ENCODE measurements at places on chromosomes 6 and 20.

GRCh38 chr20:58625585-58625984 lies 25.5 kb upstream of the STX16 start:
- no peak for DNase-seq

GRCh38 chr6:37783856-37784584 lies 35.5 kb upstream of the ZFAND3 start:
- no peak for DNase-seq

DNA sequence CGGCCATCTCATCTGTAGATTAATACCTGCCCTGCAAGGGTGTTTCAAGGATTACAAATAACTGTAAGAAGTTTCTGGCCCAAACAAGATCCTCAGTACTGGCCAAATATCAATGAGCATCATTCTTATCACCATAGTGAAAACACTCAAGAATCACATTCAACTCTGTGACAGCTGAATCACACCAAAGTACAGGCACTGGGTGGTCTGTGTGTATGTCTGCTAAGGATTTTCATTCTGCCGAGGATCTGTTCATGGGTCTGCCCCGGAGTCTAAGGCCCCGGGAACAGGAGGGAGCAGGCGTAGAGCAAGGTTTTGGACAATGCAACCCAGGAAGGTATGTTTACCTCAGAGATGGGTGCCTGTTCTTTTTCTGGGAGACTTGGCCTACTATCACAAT lies 110.5 kb downstream of the TRERF1 start:
- no peak for DNase-seq

GRCh38 chr20:34369265-34369664 lies 6.2 kb downstream of the ITCH start:
- no peak for DNase-seq

- DNase-seq, result no peak
Observed at GRCh38 chr6:13480631-13481501, 6.5 kb downstream of the GFOD1 start.

DNA sequence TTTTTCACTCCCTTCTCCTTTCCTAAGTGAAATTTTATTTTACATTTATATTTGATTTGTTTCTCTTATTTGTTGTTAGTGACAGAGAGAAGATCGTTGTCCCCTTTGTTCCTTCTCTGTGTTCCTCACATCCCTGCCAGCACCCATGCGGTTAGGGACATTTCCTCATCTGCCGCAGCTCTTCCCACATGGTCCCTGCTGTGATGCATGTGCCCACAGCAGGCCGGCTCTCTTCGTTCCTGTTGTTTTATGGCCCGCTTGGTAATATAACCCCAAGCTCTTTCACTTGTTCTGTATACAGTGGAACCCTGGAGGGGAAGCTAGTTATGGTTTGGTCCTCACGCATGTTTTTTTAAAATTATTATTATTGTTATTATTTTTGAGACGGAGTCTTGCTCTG lies 23.6 kb downstream of the DTD1 start:
- no peak for DNase-seq

GRCh38 chr6:111972745-111973117 lies 81.2 kb upstream of the CCN6 start:
- no peak for DNase-seq

- no peak for DNase-seq
Observed at GRCh38 chr20:824916-825315, 8.6 kb upstream of the FAM110A start.

- DNase-seq, result no peak
Observed at GRCh38 chr6:125793863-125794262, 3.1 kb downstream of the NCOA7 start.

GRCh38 chr6:100479179-100480035 lies 14.7 kb upstream of the SIM1 start:
- no peak for DNase-seq

GRCh38 chr6:42696526-42697267 lies 25.7 kb downstream of the PRPH2 start:
- DNase-seq, result no peak

GRCh38 chr6:151285122-151285521 lies 45.4 kb downstream of the AKAP12 start:
- DNase-seq, result no peak

DNA sequence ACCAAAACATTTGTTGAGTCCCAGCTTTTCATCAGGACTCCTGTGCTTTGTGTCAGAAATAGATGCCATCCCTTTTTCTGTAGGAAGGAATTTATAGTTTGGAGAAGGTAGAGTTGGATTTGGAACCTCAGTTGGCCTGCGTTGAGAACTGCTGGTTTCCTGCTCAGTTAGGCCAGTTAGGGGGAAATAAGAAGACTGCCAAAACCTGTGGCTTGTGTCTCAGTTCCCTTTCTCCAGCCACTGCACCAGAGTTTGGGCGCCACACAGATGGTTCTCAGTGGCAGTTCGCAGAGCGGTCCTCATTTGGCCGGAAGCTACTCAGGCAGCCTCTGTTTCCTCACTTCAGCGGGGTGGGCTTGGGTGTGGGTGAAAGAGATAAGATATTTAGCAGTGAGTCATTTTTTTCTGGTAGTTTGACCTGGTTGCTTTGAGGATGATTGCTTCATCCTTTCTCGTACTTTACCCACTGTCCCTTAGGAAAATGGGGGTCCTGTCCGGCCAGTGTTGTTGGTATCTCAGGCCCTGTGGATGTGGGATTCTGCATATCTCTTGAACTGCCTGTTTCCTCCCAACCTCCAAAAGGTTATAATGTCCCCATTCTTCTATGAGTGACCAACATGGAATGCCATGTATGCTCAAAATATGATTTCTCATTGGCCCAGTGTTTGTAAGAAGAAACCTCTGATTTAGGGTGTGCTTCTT lies 53.7 kb downstream of the JARID2 start:
- DNase-seq, result no peak

DNA sequence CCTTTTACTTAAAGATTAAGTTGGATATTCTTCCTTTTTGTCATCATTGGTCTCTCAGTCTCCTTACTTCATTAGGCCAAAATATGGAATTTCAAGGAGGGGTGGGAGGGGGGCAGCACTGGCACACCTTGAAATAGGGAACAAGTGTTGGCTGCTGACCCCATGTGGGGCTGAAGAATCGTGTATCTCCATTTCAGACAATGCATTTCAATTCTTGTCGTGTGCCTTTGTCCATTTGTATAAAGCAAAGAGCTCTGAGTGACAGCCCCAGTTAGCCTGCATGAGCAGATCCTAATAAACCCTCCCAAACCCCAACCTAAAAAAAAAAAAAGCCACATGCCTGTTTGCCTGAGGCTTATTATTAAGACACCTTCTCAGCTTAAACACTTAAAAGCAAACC lies 1.0 kb upstream of the TFAP2D start:
- no peak for DNase-seq

- no peak for DNase-seq
Observed at GRCh38 chr6:105985098-105985815, 100.9 kb upstream of the PRDM1 start.

DNA sequence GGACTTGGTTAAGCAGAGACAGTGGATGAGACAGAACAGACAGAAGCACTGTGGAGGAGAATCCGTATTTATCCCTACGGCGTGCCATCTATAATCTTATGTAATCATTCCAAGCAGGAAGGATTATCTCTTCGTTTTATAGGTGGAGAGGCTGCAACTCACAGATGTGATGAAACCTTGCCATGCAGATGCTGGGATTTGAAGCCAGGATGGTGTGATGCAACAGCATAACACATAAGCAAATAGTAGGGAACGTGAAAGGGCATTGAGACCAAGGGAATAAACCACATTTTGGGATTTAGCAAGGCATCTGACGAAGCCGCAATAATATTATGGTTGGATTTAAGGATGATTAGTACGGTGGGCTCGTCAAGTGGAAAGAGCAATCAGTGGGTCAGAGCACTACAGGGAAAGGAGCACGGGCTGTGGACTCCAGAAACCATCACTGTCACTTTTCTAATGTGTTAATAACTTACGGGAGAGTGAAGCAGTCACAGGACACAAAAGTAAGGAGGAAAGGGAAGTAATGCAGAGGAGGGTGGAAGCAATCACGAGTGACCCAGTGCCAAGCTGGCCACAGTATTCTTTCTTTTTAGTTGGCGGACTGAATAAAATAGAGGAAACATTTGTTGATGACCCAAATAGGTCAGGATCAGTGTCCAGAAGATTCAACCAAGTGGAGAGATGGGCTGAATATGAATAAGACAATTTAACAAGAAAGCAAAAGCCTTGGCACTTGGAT lies 119.6 kb upstream of the EDN1 start:
- no peak for DNase-seq

DNA sequence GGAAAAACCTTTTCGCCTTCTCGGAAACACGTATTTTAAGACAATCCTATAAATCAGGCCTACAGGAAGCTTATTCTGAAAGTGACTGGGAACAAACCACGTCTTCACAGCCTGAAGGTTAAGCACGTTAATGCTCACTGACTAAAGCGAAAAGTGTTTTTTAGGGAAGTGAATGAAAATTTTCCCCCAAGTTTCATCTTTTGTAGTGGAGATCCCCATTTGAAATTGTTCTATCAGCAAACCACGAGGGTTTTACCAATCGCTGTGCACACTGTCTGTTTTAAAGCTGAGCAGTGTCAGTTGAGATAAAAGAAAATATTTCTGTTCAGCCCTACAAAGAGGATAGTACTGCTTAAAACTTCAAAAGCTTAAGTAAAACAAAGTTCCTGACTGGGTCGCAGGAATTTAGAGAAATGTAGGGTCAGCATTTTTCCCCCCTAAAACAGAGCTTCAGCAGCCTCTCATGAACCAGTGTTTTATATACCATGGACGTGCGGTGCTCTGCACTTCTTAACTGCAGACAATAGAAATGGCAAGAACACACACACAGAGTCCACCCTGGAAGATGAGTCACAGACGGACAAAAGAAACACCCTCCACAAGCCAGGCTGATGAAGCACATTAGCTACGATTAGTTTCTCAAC lies 34.9 kb downstream of the SLC22A23 start:
- DNase-seq, result no peak

- DNase-seq, result no peak
Observed at GRCh38 chr20:11845340-11845739, 72.4 kb upstream of the BTBD3 start.

- DNase-seq, result no peak
Observed at GRCh38 chr6:156598071-156598854, 178.9 kb upstream of the ARID1B start.

GRCh38 chr6:88004707-88005106 lies 42.9 kb upstream of the SPACA1 start:
- no peak for DNase-seq

GRCh38 chr6:43302126-43302525 lies 4.1 kb downstream of the SLC22A7 start:
- DNase-seq, result peak; percentile 39

DNA sequence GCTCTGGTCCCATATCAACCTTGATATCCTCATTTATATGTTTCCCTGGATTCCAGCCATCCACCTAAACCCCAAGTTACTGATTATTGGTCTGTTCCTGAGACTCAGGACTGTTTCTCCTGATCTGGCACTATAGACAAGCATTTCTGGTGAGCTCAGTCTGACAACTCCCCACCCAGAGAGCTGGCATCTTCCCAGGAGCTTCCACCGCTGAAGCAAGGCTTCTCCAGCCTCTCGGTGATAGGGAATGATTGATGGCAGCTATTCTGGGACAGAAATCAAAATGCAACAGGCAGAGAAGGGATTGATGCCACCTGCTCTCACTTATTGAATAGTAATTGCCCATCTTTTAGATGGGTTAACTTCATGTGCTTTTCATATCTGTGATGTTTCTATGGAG lies 169.7 kb upstream of the GGTLC1 start:
- DNase-seq, result no peak

DNA sequence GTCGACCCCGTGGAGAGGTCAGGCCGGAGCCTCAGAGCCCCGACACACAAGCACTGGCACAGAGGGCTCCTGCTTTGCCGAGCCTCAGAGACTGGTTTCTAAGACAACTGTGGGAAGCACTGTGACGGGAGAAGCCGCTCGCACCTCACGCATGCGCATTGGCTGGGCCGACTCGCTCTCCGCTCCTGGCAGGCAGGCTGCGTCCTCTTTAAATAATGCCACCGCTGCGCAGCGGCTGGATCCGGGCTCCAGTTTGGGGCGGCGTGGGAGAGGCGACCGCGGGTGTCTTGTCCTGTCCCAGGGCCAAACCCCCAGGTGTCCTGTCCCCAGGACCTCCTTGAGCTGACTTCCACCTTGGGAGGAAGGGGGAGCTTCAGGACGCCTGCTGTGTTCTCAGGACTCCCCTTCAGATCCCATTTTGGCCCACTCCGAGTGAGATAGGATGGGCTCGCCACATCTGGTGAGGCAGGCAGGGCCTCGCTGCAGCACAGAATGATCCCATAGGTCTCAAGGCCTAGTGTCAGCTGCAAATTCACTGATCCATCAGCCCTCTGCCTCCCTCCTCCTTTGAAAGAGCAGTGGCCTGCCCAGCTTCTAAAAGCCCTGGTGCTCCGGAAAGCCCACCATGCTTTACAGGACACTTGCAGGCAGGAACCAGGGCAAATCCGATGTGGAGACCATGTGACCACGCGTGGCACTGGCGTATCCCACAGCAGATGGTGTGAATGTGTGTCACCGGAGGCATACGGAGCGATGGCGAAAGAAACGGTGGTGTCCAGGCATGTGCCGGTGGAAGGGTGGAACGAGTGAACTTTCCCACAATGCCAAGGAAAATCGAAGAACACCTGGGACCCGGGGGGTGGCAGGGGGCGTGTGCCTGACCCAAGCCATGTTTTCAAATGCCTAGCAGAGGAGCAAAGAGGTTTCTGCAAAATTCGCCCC lies 169.3 kb upstream of the ZNF337 start:
- DNase-seq, result peak; percentile 88

DNA sequence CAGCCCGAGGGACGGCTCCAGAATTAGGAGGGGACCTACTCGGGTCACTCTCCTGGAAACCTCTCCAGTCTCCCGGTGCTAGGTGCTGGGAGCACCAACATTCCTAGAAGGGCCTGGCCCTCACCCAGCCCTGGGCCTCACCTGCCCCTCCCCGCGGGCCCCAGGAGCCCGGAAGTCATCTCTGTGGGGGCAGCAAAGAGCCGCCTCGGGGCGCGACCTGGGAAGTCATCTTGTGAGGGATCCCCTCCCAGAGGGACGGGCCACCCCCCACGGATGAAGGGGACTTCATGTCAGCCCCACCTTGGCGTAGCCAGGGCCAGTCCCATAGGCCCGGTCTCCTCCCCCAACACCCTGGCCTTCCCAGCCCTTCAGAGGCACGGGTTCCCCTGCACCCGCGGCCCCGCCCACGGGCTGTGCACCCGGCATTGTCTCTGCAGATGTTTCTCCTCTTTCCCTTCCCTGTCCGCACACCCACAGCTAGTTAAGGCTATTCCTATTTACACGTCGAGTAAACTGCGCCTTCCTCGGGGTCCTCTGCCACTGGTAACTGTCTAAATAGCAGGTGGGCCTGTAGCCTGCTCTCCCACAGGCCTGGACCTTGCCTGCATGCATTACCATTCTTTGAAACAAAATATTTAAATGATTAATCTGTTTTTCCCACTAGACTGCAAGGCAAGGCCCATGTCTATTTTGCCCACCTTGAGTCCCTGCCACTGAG lies 896 bp upstream of the RNASET2 start:
- DNase-seq, result peak; percentile 82

DNA sequence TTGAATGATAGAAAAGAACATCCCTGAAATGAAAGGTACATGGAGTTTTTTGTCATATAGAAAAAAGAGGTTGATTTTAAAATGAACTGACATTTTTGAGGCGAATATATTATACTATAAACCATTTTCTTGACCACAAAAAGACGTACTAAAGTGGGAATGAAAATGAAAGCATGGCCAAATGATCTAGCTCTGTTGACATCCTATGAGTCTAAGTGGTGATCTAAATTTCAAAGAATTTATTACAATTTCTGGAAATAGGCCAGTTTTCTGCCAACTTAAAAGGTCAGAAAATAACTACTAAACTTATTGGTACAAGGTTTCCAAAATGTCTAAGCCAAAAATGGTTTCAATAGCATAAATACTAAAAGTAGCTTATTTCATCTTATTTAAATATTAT lies 536.8 kb downstream of the EYS start:
- no peak for DNase-seq

- DNase-seq, result no peak
Observed at GRCh38 chr6:131492932-131493573, 80.0 kb upstream of the ARG1 start.
